ENCODE measurements at places on chromosomes 3 and 15. TPM values are rescaled to one million over a fixed set of nuclear protein-coding genes. Genes with fewer than 3 reads are reported as not detected.
A peak's percentile ranks its signal among the peaks of the same experiment; 100 is the strongest.

GRCh38 chr3:141610939-141611338 is 124.1 kb downstream of the RASA2 start:
- DNase-seq, result no peak

ATP6V1A gene
- total RNA-seq, result 21.9 TPM

BDH1 gene
- 258 TPM for total RNA-seq

- no peak for DNase-seq
These were observed 90.2 kb downstream of the LINGO1 start for GRCh38 chr15:77542491-77543001.

- DNase-seq, result no peak
These were observed 42.6 kb upstream of the SEMA6D start for GRCh38 chr15:47674586-47675232.

GRCh38 chr15:96321639-96322535 is 8.6 kb upstream of the NR2F2 start:
- no peak for DNase-seq

DNA sequence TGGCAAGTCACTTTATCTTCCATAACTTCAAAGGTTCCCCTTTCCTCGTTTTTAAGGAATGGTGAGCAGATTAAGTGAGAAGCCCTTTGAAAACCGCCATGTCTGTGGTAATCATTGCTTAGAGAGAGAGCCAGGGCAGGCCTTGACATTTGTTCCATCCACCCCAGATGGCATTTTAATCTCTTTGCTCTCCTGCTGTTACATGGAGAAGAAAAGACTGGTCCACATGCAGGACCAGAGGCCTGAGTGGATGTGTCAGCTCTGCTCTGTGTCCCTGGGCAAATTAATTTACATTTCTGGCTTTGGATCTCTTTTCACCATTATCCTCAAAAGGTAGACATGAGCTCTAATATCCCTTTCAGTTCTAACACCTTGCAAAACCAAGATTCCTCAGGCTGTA is 157.3 kb upstream of the LPP start:
- DNase-seq, result no peak

ISLR gene
- total RNA-seq, result 191 TPM

DNA sequence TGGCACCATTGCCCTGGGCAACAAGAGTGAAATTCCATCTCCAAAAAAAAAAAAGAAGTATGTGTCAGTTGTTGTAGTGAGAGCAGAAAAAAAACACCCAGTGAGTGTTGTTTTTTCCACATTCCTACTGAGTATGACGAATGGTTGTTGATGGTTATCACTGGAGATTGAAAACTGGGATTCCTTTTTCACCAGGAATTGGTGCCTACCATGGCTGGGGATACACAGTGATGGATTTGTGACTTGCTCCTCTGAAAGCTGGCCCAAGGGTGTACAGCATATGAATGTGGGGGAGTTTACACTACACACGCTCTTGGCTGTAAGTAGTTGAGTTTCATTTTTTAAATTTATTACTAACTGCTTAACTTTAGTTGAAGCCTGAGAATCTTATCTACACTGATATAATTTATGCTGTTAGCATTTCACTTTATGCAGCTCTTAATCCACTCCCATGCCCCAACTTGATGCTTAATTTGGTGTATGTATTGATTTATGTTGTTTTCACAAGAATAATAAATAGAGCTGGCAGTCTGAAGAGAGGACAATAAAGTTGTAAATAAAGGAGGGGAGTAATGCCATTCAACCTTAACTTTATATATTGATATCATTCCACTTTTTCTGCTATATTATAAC is 56.0 kb upstream of the MME start:
- no peak for DNase-seq

- no peak for DNase-seq
These were observed 4.5 kb upstream of the FES start for GRCh38 chr15:90879730-90880366.

TLR9 gene
- not detected for total RNA-seq

GRCh38 chr3:179955809-179956208 is 80.9 kb downstream of the PEX5L start:
- DNase-seq, result no peak

- no peak for DNase-seq
These were observed 27.4 kb downstream of the GLDN start for GRCh38 chr15:51368751-51369450.

DNA sequence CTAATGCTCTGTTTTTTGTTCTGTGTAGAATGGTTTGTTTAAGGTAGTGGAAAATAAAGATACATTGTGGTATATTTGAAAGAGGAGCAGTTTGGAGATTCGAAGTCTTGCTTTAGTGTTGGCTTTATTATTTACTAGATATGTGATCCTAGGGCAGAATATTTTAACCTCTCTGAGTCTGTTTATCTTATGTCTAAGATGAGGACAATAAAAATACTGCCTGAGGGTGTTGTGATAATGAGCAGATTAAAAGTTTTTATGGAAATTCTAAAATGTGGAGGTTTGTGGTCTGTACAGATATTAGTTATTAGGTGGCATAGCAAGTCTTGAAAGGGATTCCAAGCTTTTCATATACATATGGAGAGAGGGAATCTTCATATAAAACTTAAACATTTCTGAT is 15.0 kb downstream of the TCF12 start:
- DNase-seq, result no peak

- DNase-seq, result no peak
These were observed 217.5 kb upstream of the ROPN1 start for GRCh38 chr3:124209426-124209825.

GRCh38 chr3:23474580-23475357 is 271.6 kb downstream of the UBE2E2 start:
- no peak for DNase-seq

KCNMB2 gene
- total RNA-seq, result not detected

CCR9 gene
- total RNA-seq, result not detected

GRCh38 chr3:42730294-42730693 is 27.7 kb upstream of the HHATL start:
- DNase-seq, result no peak

RABL3 gene
- total RNA-seq, result 23.7 TPM

ECE2 gene
- not detected for total RNA-seq

DNA sequence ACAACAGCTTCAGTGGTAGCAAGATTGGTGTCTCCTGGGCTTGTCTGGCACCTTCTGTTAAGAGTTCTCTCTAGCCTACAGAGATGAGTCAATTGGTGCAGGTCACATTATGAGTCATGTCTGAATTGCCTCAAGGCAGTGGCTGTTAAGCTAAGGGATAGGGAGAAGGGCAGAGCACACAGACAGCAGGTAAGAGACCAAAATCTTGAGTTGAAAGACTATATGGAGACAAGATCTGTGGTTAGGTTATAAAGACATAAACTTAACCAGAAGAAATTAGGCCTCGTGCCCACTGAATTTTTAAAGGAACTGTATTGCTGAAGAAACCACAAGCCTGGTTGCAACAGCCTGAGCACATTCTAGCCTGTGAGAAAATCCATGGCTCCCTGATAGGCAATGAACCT is 19.2 kb upstream of the KPNA1 start:
- no peak for DNase-seq

DNA sequence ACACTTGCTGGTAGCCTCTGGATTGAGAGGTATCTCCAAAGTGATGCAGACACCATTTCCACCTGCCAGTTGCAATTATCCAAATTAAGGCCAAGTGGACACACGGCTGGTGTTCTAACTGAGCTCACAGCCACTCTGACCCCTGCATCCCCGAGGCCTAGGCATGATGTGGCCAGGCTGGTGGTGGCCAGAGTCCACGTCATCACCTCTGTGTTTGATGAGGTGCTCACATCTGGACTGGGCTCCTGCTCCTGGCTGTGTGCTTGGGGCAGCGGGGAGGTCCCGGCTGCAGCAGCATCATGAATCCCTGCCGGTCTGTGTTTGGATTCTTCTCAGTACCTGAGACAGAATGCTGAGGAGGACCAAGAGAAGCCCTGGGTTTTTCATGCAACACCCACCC is 4.9 kb downstream of the OXTR start:
- no peak for DNase-seq

DNA sequence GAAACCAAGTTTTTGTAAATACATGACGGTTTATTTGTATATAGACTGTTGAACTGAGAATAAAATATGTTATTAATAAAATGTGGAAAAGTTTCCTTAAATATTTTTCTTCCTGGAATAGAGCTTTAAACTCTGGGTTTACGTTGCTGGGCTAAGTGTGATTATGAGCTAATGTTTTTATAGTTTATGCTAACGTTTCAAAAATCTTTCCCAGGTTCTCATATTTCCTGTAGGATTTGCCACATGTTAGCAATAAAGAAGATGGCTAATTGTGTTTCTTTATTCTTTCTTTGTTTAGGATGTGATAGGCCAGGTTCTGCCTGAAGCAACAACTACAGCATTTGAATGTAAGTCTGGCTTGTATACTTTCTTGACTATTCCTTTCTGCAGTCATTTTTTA is 7.2 kb downstream of the MAP2K5 start:
- DNase-seq, result no peak

- DNase-seq, result no peak
These were observed 1088.0 kb downstream of the AGBL1 start for GRCh38 chr15:87167706-87168105.

SLC9C1 gene
- not detected for total RNA-seq

DNA sequence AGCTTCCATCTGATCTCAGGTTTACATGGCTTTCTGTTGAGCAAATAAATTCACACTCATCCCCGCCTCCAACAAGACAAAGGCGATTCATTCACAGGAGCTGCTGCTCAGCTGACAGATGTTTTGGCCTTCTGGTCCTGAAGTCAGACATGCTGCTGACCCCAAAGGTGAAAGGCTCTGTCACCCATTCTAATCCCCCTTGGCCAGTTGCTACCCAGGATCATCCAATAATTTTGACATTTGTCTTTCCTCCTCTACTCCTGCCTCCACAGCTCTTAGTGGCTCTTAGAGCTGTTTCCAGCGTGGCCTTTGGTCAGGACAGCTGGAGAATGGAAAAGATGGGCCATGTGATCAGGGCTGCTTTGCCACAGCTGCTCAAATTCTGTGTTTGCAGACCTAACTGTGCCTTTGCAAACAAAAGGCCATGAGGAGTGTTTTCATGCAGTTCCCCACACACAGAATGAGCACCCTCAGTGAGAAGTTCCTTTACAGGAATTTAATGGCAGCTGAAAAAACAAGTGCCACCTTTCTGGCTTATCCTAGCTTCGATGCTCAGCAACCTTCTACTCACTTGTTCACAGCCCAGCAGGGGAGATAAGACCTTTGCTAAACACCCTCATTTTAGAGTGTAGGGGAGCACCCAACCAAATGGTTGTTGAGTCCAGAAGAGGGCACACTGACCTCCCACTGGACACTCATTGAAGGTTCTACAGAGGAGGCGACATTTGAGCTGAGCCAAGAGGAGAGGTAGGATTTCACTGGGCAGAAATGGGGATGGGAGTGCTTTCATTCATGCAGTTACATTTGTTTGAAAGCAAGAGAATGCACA is 39.0 kb downstream of the CYP19A1 start:
- DNase-seq, result no peak

OIP5 gene
- total RNA-seq, result 1.1 TPM

- DNase-seq, result no peak
These were observed 69.1 kb downstream of the PEX5L start for GRCh38 chr3:179967622-179968021.

GRCh38 chr3:63048367-63049326 is 173.4 kb upstream of the CADPS start:
- no peak for DNase-seq

DNA sequence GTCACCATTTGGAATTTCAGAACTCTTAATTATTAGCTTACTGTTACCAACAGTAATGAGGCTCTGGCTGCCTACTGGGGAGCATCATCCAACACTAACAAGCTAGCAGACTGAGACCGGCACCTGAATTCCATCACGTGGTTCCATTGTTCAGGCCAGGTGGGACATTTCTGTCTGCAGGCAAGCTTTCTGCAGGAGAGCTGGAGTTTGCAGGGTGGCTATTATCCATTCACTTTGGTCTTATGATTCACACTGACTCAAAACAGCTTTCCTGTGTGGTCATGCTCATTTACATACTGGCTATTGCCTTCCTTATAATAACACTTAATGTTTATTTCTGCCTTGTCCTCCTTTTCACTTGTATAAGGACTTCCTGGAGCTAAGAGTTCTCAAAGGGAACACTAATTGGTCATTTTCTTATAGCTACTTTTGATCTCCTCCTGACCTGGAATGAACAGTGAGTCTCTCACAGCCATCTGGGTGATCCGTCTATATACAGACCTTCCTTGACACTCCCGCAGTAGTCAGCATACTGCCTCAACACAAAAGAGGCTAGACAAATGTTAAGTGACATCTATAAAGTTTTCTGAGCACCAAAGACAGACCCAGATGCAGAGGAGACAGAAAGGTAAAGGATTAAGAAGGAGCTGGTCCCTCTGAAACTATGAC is 695.4 kb downstream of the FHIT start:
- no peak for DNase-seq

- DNase-seq, result peak; percentile 70
These were observed 25.5 kb downstream of the ASB7 start for GRCh38 chr15:100627789-100628395.

GRCh38 chr3:191721390-191721861 is 260.5 kb downstream of the PYDC2 start:
- DNase-seq, result no peak

- DNase-seq, result no peak
These were observed 18.3 kb downstream of the MAP2K1 start for GRCh38 chr15:66405007-66405406.

GRCh38 chr3:10614168-10614567 is 108.8 kb upstream of the ATP2B2 start:
- DNase-seq, result no peak

- no peak for DNase-seq
These were observed 226.1 kb upstream of the UBE2E2 start for GRCh38 chr3:22977042-22977441.

- no peak for DNase-seq
These were observed 96.1 kb downstream of the FMN1 start for GRCh38 chr15:33098094-33099058.

GRCh38 chr3:12782172-12782815 is 14.2 kb upstream of the CAND2 start:
- DNase-seq, result no peak

DNA sequence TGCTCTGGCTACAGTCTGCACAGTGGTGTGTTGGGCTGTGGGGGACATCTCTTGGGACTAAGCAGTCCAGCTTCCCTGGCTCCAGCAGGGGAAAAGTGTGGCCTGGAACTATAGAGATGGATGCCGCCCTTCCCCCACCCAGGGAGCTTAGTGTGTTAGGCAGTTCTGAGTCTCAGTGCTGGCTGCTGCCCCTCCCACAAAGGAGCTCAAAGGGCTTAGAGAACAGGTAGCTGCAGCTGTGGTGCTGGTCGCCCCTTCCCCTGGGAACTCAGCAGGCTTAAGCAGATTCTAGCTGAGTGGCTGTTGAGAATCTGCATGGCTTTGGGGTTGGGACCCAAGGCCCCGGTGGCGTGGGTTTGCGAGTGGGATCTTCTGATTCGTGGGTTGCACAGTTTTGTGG is 190.8 kb downstream of the PDCD6IP start:
- no peak for DNase-seq
